Ovary (tissue), 10 donors: ENCODE measurements at places on chromosomes 4 and X. TPM values are rescaled to one million over a fixed set of nuclear protein-coding genes. Genes with fewer than 3 reads are reported as not detected.

GRCh38 chr4:142378179-142378578 lies 467.9 kb downstream of the INPP4B start:
- DNase-seq = no peak

DNA sequence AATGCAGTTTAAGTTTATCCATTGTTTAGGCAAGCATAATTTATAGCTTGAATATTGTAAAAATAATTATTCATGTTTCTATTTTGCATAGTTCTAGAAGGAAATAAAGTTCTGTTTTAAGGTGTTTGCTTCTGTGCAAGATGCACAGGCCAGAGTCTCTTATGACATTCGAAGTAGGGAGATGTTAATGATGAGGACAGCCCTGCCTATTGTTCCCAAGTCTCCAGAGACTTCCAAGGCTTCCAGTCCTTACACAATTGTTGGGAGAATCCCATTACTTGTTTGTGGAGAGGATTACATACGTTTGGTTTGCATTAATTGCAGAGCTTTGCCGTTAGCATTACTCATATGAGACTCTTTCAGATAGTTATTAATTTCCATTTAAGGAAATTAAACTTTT lies 96.2 kb upstream of the ANK2 start:
- no peak for DNase-seq

GRCh38 chr4:3410401-3411135 lies 31.2 kb upstream of the HGFAC start:
- DNase-seq = peak; percentile 12

DNA sequence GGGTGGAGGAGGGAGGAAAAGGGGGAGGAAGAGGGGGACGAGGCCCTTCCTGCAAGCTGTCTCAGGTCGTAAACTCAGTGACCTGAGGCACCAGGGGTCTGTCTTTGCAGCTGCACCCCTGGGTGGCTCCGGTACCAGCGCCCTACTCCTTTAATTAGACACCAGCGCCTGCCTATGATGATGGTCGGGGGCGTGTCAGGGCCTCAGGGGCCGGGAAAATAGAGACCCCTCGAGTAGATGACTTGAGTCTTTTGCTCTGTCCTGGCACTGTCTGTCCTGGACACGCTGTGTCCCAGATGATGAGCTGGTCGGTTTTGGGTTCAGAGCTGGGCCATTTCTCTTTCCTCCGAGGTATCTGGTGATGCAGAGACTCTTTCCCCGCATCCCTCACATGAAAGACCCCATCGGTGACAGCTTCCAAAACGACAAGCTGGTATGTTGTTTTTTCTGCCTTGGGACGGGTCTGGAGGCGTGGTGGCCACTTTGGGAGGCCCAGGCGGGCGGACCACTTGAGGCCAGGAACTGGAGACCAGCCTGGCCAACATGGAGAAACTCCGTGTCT lies 11.2 kb downstream of the SLC25A6 start:
- DNase-seq = peak; percentile 30

- no peak for DNase-seq
These were observed 226.7 kb downstream of the GRIA2 start for GRCh38 chr4:157447195-157447594.

- no peak for DNase-seq
These were observed 381 bp downstream of the PHEX start for GRCh38 chrX:22032506-22032905.

DNA sequence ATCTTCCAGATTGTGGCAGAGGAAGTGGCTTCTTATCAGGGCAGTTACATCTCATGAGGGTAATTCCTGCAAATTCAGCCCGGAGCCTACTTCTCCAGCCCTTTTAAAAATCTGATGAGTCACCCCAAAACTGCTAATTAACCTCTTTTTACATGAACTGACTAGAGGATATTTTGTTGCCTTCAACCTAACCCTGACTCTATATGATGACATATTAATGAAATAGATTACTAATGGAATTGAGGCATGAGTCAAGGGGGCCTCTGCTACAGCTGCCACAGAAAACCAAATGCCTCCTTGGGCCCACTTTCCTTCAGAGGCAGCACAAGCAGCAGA lies 72.5 kb downstream of the QRFPR start:
- no peak for DNase-seq

GRCh38 chrX:150572206-150572605 lies 3.8 kb downstream of the MTM1 start:
- no peak for DNase-seq

DNA sequence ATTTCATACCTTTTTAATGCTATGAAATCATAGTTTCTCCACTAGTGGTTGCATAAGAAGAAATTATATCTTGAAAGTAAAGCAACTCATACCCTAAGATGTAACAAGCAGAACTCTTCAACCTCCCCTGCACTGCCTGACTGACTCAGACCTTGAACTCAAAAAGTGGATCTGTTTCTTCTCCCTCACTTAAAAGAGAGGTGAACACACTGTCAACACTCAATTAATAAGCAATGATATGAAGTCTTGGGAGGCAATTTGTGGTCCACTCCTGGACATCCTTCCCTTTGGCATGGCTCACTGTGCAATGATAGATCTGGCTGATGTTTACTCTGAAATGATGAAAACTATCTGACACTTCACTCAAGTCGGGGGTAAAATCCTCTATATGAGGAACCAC lies 282.0 kb upstream of the DKK2 start:
- no peak for DNase-seq

DNA sequence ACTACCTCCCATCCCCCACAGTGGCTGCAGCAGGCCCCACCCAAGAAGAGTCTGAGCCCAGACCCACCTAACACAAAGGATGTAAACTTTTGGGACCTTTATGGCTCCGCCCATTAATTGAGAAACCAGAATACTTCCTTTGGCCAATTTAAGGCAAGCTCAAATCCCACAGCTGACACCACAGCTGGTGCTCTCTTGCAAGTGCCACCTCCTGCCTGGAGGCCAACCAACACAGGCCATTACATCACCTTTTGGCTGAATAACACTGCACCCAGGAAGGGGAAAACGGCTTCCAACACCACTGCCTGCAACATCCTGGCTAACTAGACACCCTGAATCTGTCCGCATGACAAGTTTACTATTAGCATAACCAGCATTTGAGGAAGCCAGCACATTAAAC lies 248.8 kb downstream of the PRDM5 start:
- no peak for DNase-seq

DNA sequence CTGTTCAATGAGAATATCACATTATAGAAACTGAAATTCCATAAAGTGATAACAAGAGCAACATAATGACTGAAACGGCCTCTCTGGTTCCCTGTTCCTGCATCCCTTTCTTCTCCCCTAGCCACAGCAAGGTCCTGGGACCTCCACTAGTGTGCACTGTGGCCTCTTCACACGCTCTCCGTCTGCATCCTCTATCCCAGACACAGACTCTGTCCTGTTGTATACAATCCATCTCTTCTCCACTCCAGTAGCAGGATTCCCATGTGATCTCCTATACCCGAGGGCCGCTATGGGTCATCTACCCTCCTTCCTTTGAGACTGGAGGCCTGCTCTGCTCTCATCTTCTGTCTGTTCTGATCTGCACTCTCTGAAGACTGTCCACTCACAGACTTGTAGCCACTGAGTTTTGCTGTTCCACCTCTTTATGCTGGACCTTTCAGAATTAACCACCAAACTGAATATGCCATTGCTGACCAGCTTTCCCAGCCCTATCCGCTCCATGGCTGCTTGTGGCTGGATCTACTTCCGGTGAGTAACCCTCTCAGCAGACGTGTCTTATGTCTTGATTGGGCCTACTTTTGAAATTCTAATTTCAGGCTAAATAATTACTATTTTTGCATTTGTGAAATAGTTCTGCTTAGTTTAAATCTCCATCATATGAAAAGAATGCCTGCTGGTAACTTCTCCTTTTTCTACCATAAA lies 105.1 kb upstream of the NAP1L5 start:
- DNase-seq = no peak

DNA sequence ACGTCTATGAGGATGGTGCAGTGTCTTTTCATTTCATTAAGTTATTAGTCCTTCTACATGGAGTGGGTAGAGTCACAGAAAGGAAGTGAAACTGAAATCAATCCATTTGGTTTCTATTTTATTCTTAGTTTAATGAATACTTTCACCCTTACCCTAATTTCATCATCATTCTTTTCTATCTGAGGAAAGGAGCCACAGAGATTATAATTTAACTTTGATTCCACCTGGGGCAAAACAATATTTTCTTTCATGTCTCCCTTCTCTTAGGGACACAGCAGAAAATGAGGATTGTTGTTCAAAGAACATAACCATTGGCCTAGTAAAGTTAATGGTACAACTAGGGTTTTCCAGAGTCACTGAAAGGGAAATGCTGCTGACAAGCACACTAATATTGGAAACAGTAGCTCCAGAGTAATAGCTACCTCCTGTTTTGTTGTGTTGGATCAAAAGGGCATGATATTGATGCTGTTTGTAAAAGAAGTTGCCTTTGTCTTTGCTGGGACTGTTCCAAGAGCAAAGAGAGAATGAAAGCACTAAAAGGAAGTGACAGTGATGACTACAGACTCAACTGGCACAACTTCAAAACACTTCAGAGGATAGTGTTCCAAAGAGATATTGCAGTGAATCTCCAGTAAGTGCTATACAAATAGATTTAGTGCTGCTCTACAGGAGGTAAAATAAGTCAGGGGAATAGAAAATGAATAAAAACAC lies 247.1 kb upstream of the PITX2 start:
- no peak for DNase-seq

GRCh38 chrX:117973110-117973807 lies 143.4 kb downstream of the KLHL13 start:
- DNase-seq = no peak

DNA sequence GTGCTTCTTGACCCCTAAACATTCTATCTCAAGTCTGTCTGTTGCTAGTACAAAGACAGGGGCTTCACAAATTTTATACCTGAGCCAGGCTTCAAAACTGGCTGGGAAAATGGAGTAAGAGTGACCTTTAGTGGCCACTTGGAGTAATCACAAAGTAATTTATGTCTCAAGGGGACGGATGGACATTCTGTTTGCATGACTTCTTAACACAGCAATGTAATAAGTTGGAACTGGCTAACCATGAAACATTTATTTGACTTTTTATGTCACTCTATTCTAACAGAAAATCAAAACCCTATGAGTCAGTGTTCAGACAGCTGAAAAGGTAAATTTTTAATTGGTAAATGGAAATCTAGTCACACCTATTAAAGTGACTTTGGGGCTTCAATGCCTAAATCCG lies 600.6 kb downstream of the ANKRD50 start:
- no peak for DNase-seq

GRCh38 chrX:72207366-72207765 lies 25.8 kb downstream of the PIN4 start:
- DNase-seq = no peak

- no peak for DNase-seq
These were observed 9.4 kb upstream of the RASL11B start for GRCh38 chr4:52852711-52853110.

GRCh38 chrX:129908636-129909035 lies 2.7 kb downstream of the UTP14A start:
- DNase-seq = no peak

DNA sequence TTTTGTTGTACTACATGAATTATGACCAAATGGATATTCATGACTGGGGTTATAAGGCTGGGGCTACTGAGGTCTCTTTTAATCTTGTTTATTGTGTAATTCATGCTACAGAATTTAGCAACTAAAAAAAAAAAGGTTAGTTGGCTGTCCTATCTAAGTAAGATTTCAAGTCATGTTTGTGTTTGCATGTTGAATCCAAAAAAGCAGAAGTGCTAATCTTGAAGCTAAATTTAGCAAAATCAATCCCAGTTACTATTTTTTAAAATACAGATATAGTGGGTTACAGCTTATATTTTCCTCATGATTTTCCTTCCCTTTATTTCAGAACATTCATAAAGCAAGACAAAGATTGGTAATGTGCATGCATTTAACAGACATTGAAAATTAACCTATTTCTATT lies 19.4 kb downstream of the MTMR1 start:
- no peak for DNase-seq

GRCh38 chr4:187714957-187715356 lies 280.6 kb upstream of the ZFP42 start:
- DNase-seq = no peak

DNA sequence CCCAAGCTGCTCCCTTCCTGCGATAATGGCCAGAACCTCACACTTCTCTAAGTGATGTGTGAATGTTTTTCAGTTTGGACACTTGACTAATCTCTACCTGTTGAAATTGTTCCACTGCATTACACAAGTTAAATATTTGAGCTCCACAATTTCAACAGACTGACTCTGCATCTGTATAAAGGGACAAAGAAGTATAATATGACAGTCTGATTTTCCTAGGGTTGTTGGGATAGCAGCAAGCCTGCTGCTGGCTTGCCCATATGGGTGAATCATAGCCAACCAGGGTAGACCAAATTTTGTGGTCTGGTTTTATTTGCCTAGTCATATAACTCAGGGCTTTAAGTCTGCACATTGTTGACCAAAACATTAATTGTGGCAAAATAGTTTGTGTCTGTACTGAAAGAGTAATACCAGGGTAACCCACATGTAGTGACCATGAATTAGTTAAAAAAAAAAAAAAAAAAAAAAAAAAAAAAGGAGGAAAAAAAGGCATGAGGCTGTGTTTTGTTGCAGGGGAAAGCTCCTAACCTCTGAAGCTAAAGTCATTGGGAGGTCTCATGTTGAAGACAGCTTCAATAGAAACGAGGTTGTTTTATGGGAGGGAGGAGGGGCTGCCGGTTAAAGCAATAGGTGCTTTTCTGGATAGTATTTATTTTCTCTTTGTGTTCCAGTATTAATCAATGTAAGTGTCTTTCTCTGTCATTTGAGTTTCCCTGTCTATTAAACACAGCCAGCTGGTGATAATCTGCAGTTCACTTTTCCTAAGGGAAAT lies 534.2 kb downstream of the RAB28 start:
- DNase-seq = no peak

- DNase-seq = peak; percentile 31
These were observed 574.3 kb upstream of the DIPK2B start for GRCh38 chrX:45774961-45775360.

DNA sequence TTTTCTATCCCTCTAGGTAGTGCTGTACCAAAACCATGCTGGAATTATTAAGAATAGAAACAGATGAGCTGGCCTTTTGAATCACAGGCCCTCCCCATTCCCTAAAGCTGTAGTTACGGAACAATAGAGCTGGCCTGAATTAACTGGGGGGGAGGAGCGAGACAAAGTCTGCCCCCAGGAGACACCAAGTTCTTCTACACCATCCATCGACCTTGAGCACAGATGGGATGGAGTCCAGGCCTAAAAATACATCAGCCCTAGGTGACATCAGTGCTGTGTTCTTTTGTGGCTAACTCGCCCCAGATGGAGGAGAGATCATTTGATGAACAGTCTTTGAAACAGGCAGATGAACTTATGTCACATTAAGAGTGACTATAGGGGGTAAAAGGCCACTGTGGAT lies 49.6 kb downstream of the LHFPL1 start:
- DNase-seq = no peak

- DNase-seq = no peak
These were observed 32.3 kb downstream of the CC2D2A start for GRCh38 chr4:15501941-15502340.

Gene SYTL4
- 68.0 TPM for polyA plus RNA-seq

Gene ARHGEF38
- polyA plus RNA-seq = not detected

Gene UGT2B15
- polyA plus RNA-seq = not detected

Gene DUSP21
- polyA plus RNA-seq = not detected

Gene SUPT20HL2
- 0.04 TPM for polyA plus RNA-seq

Gene CTAG2
- polyA plus RNA-seq = 6.8 TPM

Gene KIAA1210
- 0.04 TPM for polyA plus RNA-seq

Gene TRIM61
- polyA plus RNA-seq = 1.5 TPM

Gene IL2RG
- 24.0 TPM for polyA plus RNA-seq

Gene PRRG3
- 0.34 TPM for polyA plus RNA-seq

Gene FRMPD3
- 1.8 TPM for polyA plus RNA-seq

Gene STPG2
- polyA plus RNA-seq = 0.06 TPM

Gene XK
- polyA plus RNA-seq = 0.42 TPM

Gene SLC26A1
- polyA plus RNA-seq = 0.28 TPM
